ENCODE measurements at places on chromosomes 1 and 21.

GRCh38 chr1:225156254-225156653 is 226.8 kb downstream of the DNAH14 start:
- DNase-seq = no peak

- DNase-seq = no peak
Observed at GRCh38 chr1:246245541-246245940, 261.5 kb downstream of the SMYD3 start.

DNA sequence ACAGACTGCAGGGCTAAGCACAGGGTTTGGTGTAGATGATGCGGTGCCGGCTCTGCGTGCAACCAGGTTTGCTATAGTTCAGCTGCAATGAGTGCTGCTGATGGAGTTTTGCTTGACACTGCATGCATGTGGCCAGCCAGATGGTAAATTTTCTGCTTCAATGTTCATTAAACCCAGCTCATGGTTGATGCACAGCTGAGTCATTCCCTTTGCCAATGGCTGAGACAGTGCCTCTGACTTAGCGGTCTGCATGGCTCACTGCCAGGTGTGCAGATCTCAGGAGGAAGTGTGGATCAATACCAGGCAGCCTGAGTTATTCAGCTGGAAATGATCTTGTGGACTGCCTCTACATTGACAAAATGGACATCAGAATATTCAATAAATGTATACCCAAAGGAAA is 172.7 kb upstream of the ZP4 start:
- peak; percentile 6 for DNase-seq

GRCh38 chr1:213418268-213419071 is 367.4 kb downstream of the RPS6KC1 start:
- DNase-seq = no peak

GRCh38 chr1:226696547-226696946 is 42.5 kb downstream of the ITPKB start:
- no peak for DNase-seq

- peak; percentile 22 for DNase-seq
Observed at GRCh38 chr1:150622303-150622975, 7.0 kb downstream of the ENSA start.

DNA sequence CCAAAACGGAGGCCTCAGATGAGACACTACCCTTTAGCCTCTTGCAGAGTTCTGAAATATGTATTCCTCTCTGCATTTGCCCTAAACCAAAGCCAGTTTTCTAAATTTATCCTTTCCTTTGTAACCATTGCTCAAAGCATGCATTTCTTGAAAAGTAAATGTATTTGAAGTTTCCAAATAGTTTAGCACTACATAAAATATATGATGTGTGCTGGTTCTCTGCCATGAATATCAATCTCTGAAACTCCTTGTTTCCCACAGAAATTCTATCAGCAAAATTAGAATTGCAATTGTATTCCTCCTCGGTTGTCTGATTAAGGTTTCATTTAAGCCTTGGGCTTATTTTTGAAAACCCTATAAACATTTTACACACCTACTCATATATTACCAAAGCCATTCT is 137.1 kb upstream of the SYT6 start:
- DNase-seq = no peak

DNA sequence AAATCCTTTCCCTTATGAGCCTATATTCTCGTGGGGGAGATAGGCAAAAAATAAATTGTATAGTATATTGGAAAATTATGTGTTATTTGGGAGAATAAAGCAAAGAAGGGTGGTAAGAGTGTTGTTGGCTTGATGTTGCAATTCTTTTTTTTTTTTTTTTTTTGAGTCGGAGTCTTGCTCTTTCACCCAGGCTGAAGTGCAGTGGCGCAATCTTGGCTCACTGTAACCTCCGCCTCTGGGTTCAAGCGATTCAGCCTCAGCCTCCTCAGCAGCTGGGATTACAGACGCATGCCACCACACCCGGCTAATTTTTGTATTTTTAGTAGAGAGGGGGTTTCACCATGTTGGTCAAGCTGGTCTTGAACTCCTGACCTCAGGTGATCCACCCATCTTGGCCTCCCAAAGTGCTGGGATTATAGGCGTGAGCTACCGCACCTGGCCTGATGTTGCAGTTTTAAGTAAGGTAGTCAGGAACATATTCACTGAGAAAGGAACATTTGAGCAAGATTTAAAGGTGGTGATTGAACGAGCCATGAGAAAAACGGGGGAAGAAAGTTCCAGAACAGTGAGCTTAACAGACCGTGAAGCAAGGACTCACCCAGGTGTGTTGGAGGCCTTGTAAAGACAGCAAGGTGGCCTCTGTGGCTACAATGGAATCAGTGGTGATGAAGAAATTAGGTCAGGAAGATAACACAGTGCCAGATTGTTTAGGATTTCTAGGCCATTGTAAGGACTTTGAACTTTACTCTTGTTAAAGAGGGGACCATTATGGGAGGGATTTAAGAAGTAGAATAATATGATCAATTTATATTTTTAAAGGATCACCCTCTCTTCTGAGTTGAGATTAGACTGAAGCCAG is 45.8 kb downstream of the RPRD2 start:
- no peak for DNase-seq

GRCh38 chr1:73333847-73334503 is 864.0 kb downstream of the LRRIQ3 start:
- DNase-seq = no peak

GRCh38 chr1:236545621-236546169 is 21.9 kb downstream of the LGALS8 start:
- no peak for DNase-seq

GRCh38 chr1:116832308-116832931 is 77.3 kb upstream of the PTGFRN start:
- no peak for DNase-seq

DNA sequence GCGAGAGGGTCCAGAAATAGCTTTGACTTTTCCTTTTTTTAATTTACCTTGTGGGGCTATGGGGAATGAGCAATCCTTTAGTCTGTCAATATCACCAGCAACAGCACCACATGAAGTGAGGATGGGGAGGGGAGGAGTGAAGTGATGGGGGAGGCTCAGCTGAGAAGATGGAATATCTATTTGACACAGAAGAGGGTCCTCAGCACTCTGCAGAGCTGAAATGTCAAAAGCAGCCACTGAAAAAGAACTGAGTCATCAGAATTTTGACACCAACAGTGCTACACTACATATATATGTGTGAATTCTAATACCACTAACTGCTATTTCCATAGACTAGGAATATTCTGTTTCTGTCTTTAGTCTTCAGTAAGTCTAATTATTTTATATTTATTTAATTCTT is 427.0 kb upstream of the PBX1 start:
- no peak for DNase-seq

DNA sequence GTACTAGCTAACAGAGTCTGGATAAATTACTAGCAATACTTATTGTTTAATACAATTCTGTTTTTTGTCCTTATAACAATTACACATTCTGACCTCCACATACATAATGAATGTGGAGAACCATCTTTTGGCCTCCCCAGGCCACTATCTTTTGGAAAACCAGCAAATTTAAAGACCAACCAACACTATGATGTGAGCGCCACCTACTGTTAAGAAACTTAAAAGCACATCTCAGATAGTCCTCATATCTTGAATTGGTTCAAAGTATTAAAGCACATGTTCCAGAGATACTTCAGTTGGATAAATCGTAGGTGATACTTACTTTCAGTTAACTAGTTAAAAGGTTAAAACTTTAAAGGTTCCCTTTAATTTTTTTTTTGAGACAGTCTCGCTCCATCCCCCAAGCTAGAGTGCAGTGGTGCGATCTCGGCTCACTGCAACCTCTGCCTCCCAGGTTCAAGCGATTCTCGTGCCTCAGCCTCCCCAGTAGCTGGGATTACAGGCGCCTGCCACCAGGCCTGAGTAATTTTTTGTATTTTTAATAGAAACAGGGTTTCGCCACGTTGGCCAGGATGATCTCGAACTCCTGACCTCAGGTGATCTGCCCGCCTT is 29.3 kb upstream of the USP1 start:
- DNase-seq = peak; percentile 60

- DNase-seq = no peak
Observed at GRCh38 chr1:15525050-15526020, 1.3 kb upstream of the DNAJC16 start.

GRCh38 chr1:23177031-23177430 is 8.4 kb upstream of the LUZP1 start:
- DNase-seq = no peak

DNA sequence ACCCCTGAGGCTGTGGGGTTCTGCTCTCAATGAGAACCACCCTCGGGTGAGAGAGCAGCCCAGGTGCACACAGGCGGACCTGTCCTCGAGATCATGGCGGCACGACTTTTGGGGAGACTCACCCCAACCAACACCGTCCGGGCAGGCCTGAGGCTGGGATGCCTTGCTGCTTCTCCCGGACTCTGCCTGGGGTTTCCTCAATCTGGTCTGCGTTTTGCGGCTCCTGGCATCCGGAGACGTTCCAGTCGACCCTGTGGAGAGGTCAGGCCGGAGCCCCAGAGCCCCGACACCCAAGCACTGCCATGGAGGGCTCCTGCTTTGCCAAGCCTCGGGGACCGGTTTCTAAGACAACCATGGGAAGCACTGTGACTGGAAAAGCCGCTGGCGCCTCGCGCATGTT is 3879.7 kb downstream of the SRGAP2C start:
- no peak for DNase-seq

GRCh38 chr1:206963119-206963712 is 7.0 kb downstream of the FCAMR start:
- no peak for DNase-seq

DNA sequence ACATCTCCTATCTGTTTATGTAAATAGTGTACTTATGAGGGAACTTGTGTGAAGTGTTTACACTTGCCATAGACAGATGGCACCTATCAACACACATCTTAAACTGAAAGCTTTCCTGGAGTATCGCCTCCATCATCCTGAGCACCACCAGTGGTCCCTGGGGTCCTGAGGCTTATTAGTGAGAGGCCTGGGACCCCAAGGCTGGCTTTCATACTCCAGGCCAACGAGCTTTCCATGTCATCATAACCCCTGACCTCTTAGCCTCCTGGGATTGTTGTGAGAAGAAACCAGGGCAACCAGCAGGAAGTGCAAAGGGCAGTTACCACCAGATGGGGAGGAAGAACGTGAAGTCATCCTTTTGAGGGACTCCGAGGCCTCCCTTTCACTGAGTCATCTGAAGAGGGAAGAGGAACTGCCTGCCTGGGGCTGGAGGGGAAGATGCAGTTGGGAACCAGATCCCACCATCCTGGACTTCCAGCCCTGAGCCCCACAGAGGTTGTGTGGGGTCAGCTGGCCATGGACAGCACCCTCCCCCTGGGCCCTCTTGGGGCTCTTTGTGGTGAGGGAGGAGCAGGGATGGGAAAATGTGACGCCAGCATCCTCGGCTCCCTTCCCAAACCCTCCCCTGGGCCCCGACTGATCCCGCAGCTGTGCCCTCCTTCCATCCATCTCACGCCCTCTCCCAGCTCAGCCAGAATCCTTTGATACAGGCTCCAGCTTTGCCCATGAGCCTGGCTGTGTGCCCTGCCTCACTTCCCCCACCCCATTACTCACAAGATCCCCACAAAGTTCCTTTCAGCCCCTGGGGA is 5.8 kb downstream of the INKA2 start:
- no peak for DNase-seq

DNA sequence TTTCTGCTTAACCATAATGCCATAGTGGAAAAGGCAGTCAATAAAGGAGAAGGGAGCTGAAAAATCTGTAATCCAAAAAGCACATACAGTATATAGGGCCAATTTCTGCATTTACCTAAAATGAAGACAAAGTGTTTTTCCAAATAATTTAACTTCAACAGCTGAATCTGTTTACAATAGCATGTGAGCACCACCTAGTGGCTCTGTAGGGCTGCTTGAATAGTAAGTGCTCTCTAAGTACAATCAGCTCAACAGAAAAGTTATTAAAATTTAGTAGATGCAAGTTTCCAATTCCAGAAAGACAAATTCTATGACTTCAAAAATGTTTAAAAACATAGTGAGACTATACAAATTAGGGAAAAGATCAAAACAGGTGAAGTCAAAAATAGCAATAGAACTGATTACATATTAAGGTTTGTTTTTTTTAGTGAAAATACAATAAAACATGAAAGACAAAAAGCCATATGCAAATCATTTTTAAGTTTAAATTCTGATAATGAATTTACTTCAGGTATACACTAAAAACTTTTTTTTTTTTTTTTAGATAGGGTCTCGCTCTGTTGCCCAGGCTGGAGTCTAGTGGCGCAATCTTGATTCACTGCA is 220.0 kb downstream of the SETD4 start:
- peak; percentile 43 for DNase-seq

DNA sequence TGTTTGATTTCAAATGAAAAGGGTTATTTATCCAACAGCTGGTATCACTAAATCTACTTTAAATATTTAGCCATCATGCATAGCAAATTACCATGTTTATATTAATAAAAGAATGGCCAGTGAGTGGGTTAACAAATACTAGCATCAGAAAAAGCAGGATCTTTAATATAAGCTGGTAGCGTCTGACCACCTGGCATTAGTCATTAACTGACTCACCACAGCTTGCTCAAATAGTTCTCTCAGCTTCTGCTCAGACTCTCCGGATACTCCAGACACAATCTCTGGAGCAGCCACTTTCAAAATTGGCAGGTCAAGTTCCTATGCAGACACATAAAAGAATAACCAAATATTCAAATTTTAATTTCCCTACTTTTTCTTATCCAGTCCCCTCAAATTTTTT is 29.6 kb downstream of the NVL start:
- DNase-seq = no peak

DNA sequence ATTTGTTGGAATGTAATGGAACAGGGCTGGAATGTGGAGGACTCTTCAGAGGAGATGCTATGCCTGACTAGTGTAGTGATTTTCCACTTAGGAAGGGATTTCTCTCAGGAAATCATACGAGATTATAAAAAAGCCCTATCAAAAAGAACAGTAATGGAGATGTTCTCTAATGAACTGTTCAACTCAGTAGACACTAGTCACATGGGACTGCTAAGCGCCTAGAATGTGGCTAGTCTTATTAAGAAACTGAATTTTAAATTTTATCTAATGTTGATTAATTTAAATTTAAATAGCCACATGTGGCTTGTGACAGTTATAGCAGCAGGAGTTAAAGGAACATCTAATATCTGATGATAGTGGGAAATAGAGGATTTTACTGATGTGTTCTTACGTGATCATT is 94.0 kb downstream of the SLC35F3 start:
- DNase-seq = no peak

DNA sequence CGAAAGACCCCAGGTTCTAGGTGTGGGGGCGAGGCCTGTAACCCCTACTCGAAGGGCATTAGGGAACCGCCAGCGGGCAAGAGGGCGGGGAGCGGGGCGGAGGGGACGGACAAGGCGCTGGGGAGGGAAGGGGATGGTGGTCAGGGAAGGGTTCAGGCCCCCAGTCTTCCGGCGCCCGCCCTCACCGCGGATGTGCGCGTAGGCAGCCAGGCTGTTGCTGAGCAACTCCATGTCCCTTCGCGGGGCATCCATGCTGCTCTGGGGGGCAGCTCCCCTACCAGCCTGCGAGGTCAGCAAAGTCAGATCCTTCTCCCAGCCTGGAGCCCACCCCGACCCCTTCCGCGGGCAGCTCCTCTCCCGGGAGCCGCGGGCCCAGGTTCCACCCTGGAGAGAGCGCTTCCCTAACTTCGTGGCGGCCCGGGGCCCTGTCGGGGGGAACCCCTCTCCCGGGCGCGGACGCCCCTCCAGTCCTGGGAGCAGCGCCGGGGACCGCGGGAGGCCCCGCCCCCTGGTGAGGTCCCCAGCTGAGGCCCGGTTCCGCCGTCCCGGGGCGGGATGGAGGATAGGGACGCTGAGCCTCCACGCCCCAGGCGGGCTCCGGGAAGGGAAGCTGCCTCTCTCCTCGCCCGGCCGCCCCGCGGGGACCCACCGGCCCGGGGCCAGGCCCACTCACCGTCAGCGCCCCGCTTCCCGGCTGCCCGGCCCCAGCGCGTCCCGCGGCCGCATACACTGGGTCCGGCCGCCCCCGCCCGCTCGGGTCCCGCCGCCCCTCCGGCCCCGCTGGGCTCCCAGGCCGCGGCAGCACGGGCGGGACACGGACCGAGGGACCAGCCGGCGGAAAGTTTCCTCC is 434 bp downstream of the EVA1B start:
- DNase-seq = peak; percentile 77

Measured in GM13977 (cell line).